ENCODE measurements at places on chromosomes 7 and 10.
A peak's percentile ranks its signal among the peaks of the same experiment; 100 is the strongest.

- DNase-seq = peak; percentile 24
Measured at GRCh38 chr10:72567889-72568640, 57.8 kb downstream of the MICU1 start.

- peak; percentile 65 for DNase-seq
Measured at GRCh38 chr7:112495810-112496462, 15.1 kb downstream of the LSMEM1 start.

DNA sequence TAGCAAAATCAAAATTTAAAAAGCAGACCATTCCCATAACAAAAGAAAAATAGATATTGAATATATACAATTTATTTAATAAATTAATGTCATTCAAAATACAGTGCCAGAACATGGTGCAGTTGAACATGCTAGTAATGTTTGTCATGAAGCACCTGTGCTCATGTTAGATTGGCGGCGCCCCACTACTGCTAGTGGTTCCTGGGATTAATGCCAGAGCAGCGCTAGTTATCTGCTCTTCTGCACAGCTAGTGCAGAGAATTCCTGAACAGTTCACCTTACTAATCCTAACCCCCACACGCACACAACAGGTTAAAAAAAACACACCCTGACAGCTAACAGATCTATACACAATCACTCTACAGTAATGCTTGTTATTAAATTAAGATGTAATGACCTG, 23.4 kb downstream of the KBTBD2 start:
- DNase-seq = no peak

DNA sequence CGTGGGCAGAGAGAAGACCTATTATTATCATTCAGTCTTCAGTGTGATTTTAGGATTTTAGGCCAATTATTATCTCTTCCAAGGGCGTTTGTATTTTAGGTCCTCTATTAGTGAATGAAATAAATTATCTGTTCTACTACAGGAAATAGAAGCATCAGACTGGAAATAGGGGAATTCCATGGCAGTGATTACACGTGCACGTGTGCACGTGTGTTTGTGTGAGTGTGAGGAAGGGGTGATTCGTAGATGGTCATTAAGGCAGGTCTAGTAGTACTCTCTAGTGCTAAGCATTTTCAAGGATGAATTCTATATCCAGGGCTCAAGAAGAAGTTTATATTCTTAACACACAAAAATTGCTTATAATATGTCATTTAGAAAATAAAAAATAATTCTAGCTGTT, 623.2 kb downstream of the GATA3 start:
- no peak for DNase-seq

- no peak for DNase-seq
Measured at GRCh38 chr7:147857152-147858140, 733.1 kb upstream of the C7orf33 start.

DNA sequence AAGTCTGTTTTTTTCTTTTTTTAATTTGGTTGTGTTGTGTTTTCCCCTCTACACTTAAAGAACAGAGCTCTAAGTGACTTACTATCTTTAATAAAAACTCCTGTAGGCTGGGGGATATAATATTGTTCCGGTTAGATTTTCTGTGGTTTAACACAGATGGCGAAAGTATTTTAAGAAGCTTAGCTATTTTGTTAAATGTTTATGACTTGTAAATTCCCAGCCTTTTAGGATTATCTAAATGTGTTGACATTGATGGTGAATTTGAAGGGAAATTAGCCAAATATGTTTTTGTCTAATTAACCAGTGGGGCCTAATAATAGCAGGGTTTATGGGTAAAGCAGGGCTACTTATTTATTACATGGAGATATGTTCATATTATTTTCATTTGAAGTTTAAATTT, 538.5 kb downstream of the INHBA start:
- no peak for DNase-seq

DNA sequence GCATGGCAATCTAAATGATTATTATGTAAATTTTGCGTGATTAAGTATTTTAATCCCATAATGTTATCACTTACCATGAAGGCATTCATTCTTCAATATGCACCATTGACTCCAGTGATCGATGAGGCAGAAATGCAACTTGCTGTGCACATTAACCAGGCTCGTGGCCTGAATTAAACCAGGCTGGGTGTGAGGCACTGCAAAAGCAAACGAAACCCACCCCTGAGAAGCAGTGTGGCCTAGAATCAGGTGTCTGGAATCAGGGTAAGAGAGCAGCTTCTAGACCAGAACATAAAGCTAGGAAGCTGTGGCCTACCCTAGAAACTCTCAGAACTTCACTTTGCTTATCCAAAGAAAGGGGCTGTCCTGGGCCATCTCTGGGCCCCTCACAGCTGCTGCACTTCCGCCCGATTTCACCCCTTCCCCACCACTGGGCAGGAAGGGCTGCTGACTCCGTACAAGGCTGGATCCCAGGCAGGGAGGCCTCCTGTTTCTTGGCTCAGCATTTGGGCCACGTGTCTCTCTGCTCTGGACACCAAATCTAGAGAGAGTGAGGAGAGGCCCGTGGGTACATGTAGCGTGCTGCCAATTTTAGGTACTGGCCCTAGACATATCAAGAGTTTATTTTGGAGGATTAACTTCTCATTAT, 4.4 kb downstream of the PTPRE start:
- no peak for DNase-seq

- DNase-seq = no peak
Measured at GRCh38 chr7:39847227-39847626, 102.8 kb upstream of the CDK13 start.

GRCh38 chr10:103612462-103613365, 119.2 kb downstream of the NEURL1 start:
- peak; percentile 30 for DNase-seq

- DNase-seq = no peak
Measured at GRCh38 chr10:72503241-72503640, 122.6 kb downstream of the MICU1 start.

- no peak for DNase-seq
Measured at GRCh38 chr7:24840563-24840962, 83.3 kb upstream of the GSDME start.

GRCh38 chr7:118836933-118837332, 612.4 kb downstream of the ANKRD7 start:
- DNase-seq = no peak

DNA sequence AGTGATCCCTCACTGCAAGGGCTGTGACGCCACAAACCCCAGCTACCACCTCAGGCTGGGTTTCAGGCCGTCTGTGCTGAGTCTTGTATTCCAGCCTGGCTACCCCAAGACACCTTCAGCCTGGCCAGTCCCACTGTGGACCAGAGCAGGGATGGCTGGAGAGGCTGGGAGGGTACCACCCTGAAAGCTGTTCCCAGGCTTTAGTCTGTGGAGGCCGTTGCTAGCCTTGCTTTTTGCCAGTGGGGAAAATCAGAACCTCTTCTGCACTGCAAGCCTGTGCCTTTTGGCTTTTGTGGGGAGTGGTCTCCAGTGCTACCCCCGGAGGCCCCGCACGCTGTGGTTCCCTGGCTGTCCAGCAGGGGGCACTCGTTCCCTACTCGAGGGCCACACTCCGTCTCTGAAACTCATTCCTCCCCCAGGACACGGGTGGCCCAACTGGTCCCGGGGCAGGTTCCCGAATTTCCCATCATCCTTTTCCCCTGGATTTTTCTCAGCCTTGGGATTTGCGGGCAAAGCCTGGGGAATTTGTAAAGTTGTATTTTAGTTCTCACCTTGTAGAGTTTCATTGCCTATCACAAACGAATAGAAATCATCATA, 128.4 kb upstream of the BTBD16 start:
- DNase-seq = peak; percentile 70

DNA sequence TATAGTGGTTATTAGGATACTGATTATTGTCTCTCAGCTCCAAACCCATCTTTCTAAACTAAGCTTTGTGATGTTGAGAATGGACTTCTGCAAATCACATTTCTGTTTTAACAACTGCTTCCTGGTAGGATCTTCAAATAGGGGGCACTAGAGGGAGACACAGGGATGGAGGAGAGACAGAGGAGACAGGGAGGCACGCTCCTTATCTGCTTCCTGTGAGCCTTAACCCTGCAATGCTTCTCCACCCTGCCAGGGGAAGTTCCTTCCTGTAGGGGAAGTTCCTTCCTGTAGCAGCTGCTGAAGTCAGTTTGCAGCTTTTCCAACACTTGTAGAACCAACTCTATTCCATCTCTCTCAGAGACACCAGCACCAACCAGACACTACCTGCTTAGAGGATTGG, 847.2 kb downstream of the CCSER2 start:
- DNase-seq = peak; percentile 1

DNA sequence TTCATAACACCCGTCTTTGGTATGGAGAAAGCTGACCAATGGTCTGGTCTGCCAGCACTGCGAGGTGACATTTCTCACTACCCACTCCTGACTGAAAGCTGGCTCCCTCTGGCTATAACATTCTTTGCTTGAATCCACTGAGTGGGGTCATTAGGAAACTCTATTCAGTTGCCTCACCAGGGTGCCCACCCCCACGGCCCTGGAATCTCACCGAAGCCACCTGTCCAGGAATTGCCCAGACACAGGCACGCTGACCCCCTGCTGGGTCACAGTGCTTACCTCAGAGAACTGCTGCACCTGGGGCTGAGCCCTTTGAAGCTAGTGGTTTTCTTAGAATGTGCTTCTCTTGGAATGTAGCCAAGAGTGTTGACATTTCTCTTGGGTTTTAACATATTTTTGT, 28.6 kb downstream of the HECW1 start:
- no peak for DNase-seq

- no peak for DNase-seq
Measured at GRCh38 chr10:104557966-104558365, 83.1 kb upstream of the SORCS3 start.

DNA sequence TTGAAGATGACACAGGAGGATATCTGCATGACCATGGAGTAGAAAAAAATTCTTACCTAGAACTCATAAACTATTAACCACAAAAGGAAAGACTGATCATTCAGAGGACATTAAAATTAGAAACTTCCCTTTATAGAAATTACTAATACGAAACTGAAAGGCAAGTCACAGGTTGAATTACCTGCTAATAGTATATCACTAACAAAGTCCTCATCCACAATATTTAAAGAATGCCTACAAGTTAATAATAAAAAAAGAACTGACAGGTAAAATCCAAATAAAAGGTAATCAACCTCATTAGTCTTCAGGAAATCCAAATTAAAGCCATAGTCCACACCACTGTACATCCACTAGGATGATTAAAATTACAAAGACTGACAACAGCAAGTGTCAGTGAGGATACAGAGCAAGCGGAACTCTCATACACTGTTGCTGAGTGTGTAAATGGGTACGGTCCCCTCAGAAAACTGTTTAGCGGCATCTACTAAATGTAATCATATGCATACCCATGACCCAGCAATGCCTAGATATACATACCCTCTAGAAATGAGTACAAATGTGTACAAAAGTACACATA, 71.2 kb downstream of the ARHGAP21 start:
- no peak for DNase-seq

- no peak for DNase-seq
Measured at GRCh38 chr10:85919491-85920021, 447.0 kb downstream of the GRID1 start.

DNA sequence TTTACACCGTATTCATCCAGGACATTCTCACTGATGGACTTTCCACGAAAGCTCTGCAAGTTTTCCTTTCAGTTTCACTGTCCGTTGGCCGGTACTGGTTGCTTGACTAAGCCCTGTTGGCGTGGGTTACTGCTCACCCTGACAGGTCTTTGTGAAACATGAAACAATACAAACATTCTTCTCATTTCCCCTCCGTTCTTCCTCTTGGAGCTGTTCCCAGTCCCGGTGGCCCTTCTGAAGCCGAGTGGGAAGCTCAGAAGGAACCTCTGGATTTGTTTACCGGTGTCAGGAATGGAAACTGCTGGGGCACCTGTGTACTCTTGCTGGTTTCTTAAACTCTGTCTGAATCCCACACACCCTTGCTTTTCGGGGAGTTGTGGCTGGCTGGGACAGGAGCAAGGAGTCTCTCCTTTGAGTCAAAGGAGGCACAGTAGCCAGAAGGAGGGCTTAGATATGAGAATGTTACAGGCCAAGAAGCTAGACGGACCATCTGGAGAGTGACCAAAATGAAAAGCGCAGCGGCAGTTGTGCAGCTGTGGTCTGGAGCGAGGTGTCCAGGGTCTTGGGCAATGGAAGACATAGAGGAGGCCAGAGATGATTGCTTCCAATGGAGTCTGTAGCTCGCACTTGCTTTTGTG, 45.7 kb downstream of the LYZL2 start:
- DNase-seq = peak; percentile 27

DNA sequence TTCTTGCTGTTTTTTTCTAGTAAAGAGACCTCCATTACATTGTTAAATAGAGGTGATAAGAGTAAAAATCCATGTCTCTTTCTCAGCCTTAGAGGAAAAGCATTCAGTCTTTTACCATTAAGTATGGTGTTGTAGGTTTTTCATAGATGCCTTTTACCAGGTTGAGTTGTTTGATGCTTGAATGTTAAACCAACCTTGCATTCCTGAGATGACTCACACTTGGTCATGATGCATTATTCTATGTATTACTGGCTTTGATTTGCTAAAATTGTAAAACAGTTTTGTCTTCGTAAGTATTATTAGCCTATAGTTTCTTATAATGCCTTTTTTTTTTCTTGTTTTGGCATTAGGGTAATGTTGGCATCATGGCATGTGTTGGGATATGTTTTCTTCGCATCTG, 90.0 kb downstream of the ANKRD61 start:
- no peak for DNase-seq

DNA sequence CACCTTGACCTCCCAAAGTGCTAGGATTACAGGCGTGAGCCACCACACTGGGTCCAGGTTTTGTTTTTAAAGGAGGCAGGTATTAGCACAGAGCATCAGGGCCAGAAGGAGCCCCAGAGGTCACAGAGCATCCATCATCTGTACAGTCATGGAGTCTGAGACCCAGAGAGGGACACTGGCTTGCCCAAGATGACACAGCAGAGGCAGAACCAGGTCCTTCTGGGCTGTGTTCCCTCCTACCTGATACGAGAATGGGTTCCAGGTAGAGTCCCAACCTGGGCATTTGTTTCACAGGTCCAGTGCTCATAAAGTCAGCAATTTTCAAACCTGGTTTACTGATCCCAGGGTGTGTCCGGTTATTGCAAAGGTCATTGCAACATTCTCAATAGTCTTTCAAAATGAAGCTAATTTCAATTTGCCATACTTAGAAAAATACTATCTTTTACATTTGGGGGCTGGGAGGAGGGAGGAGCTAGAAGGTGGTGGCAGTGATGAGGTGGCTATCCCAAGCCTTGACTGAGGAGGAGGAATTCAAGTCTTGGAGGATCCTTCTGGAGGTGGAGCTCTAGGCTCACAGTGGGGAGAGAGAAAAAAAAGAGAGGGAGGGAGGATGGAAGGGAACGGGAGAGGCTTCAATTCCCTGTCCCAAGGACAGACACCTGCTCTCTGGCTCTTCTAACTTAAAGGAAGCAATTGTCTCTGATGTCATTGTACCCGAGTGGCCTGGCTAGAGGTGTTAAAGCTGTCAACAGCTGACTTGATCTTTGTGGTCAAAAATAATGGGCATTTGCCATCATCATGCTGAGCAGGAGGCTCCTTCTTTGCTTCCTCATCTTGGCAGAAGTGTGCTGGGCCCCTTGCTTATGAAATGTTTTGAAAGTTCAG, 8.1 kb downstream of the MXI1 start:
- DNase-seq = peak; percentile 25

DNA sequence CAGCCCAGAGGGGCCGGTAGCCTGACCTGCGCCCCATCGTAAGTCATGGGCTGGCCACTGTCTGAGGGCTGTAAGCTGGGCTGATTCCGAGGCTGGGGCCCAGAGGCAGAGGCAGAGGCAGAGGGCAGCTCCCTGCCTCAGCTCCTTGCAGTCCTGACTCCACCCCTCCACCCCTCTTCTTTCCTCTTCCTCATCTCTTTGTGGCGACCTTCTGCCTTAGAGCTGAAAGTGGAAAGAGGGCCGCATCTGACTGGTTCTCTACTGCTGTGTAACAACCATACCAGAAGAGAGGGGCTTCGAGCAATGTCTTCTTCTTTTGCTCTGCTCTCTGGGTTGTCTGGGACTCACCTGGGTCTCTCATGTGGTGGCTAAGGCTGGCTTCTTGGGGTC, 179.1 kb downstream of the RPS24 start:
- DNase-seq = no peak
